ENCODE measurements at places on chromosomes 7 and 10.
A peak's percentile ranks its signal among the peaks of the same experiment; 100 is the strongest.

GRCh38 chr10:5522913-5523560, 1.7 kb upstream of the CALML3 start:
- DNase-seq = no peak

- no peak for DNase-seq
Observed at GRCh38 chr10:35907548-35907947, 265.5 kb upstream of the FZD8 start.

DNA sequence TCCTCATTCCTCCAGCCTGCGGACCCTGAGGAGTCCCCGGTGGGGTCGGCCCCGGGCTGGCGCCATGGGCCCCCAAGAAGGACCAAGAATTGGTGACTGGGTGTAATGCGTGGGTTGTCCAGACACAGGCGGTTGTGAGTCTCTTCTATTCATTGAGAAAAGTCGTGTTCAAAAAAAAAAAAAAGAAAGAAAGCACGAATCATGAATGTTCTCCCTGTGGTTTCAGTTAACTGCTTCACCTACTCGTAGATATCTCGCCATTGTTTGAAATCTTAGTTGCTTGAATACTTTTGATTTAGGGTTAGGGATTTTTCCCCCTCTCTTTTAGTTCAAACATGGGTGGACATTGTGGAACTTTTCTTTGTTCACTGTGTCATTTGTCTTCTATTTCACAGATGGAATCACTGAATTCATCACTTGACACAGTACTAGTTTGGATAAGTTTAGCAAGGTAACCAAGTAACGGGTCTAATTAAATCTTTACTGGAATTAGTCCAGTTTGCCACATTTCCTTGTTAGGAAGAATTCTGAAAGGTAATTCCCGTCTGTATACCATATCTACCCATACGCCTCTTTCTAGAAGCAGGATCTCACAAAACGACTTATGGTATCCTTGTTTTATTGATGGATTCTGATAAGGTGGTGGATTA, 775 bp downstream of the STARD3NL start:
- peak; percentile 38 for DNase-seq

DNA sequence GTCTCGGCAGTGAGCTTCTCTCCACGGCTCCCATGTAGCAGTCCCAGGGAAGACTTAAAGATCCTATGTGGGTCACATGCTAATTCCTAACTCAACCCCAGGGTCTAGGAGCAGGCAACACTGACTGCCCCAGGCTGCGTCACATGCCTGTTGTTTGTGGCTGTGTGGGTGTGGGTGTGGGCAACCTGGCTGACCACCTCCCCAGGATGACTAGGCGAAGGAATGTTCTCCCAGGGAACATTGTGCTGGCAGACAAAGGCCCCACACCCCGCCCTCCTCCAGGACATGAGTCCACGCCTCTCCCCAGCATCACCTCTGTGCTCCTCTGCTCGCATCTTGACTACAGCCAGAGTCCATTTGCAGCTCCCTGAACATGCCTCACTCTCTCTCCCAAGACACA, 30.3 kb downstream of the SLC29A3 start:
- DNase-seq = no peak

GRCh38 chr7:129454249-129454551, 20.0 kb downstream of the STRIP2 start:
- DNase-seq = no peak

DNA sequence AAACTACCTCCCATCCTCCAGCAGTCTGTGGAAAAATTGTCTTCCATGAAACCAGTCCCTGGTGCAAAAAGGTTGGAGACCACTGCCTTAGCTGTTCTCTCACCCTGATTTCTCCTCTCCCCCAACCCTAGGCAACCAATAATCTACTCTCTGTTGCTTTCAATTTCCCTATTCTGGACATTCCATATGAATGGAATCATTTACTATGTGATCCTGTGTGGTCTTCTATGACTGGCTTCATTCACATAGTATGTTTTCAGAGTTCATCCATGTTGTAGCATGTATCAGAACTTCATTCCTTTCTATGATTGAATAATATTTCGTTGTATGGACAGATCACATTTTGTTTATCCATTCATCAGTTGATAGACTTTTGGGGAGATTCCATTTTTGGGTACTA, 38.3 kb upstream of the DLG5 start:
- peak; percentile 53 for DNase-seq

DNA sequence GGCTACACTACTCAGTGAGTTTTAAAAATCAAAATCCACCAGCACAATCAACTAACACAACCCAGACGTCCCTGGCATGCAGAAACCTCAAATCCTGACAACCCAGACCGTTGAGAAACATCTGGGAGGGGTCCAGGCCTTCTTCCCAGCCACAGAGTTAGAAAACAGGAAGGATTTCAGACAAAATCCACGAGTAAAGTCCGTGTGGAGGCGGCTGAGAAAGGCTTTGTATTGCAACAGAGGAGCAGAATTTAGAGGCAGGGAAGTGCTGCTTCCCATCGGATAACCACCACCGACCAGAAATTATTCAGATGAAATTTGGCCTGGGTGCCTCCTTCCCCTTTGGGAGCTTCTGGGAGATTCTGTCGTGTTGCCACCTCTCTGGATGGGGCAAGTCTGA, 61.5 kb downstream of the TNS3 start:
- DNase-seq = peak; percentile 90

GRCh38 chr7:145850636-145851035, 266.0 kb upstream of the CNTNAP2 start:
- no peak for DNase-seq

- DNase-seq = no peak
Observed at GRCh38 chr10:30455816-30456215, 21.8 kb downstream of the MAP3K8 start.

DNA sequence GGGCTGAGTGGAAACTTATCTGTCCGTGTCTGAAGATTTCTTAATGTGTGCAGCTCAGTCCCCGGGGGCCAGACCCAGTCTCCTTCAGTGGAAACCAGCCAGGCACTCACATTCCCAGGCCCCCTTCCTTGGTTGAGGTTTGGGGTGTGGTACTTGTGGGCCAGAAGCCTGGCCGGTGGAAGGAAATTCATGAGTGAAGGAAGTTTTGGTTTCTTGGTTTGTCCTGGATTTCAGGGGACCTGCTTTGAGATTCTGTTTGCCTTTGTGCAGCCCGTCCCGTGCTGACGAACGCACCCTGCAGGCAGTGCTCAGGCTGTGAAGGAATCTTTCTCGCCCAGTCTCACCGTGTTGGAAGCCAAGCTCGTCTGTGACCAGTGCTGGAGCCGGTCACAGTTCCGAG, 2.9 kb downstream of the INPP5A start:
- DNase-seq = peak; percentile 39

- no peak for DNase-seq
Observed at GRCh38 chr10:100907175-100907574, 5.6 kb upstream of the SLF2 start.

DNA sequence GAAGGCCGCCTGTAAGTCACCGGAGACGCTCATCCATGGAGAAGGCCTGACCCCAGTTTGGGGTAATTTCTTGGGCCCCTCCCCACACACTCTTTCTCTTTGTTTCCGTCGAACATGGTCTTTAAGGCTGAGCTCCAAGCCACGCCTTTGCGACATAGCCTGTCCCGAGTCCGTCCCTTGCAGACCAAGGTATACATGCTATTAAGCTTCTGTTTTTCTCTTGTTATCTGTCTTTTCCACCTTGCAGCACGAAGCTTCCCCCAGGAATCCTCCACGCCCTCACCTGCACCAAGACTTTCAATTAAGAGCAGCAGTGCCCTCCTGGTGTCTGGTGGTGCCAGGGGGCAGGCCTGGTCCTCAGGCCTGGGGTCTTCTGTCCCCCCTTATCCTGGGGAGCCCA, 4.2 kb upstream of the FAM20C start:
- DNase-seq = no peak

DNA sequence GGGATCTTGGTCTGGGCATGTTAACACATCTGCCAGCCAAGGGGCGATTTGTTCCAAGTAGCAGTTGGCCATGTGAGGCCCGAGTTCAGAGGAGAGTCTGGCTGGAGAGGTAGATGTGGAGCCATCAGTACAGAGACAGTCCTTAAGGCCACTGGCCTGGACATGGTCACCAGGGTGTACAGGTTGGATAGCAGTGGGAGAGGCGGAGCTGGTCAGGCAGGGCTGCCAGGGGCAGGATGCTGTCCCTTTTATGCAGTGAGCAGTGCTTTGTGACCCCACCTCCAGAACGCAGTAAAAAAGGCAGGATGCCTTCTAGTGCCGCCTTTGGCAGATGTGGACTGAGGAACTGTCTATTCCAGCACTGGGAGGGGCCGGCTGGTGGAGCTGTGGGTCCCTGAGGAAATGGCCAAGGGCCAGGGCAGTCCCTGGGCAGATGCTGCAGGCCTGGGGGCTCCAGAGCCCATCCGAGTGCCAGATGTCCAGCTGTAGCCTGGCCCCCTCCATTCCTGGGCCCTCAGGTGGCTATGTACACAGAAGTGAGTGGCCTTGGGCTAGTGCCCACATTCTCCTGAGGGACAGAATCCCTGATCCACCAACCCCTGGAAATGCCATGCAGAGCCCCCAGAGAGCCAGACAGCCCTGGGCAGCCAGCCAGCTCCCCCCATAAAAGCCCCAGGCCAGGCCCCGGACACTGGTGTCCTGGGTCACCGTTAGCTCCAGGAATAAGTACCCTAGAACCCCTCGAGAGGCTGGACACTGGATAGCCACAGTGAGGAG, 17.2 kb upstream of the MYL7 start:
- no peak for DNase-seq

- no peak for DNase-seq
Observed at GRCh38 chr7:77308792-77309191, 107.4 kb downstream of the GSAP start.

- DNase-seq = no peak
Observed at GRCh38 chr7:36607721-36608095, 116.6 kb downstream of the AOAH start.

DNA sequence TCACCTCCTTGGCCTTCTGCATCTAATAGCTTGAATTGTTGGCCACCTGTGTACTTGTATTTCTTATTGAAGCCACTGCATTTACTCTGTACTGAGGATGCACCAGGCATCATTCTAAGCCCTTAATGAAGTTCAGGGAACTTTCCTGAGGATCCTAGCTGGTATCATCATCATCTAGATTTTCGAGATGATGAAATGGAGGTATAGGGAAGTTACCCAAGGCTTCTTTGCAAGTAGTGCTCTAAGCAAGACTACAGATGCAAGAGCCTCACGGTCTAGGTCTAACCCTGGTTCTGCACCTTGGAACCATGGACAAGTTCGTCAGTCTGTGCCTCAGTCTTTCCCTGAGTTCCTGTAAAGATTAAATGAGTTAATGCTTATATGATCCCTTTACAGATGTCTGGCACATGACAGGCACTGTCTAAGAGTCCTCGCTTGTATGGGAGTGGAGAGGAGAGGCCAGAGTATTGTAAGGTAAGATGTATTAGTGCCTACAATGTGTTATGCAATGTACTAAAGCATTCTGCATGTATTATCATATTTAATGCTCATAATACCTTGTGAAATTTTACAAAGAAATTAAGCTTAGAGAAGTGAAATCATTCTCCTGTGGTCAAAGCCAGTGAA, 145.1 kb downstream of the KCNMA1 start:
- no peak for DNase-seq

DNA sequence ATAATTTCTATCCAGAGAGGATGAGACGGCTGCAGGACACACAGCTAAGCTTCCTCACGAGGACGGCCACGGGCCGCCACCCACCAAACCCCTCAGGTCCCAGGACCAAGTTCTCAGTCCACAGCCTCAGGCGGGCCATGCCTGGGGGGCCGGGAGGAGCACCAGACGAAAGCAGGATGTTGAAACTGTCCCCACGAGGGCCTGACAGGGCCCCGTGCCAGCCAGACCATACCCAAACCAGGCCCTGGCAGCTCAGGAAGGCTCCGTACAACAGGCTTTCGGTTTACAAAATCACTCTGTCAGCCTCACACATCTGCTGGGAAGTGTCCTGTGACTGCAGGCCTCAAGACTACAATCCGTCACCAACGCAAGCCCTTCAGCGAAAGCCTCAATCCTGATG, 14.5 kb downstream of the TUBGCP2 start:
- no peak for DNase-seq

DNA sequence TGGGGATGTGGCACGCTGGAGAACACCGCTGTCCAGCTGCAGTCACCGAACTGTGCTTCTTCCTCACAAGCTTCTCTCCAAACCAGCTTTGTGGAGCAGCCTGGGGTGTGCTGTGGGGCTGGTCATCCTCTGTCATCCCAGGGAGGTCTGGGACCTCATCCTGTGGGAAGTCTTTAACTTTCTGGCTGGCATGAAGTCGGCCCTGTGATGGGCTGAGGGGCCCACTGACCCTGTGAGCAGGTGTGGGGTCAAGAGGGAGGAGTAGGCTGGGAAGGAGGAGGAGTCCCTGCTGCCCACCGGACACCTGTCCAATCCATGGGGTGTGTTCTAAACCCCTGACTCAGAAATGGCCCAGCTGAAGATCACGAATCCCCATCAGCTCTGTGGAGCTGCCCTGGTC, 136.2 kb upstream of the SHH start:
- no peak for DNase-seq

- no peak for DNase-seq
Observed at GRCh38 chr10:103499881-103500280, 6.4 kb downstream of the NEURL1 start.

GRCh38 chr7:17936321-17936720, 4.0 kb downstream of the SNX13 start:
- no peak for DNase-seq

- no peak for DNase-seq
Observed at GRCh38 chr10:114167985-114168384, 6.0 kb downstream of the CCDC186 start.

DNA sequence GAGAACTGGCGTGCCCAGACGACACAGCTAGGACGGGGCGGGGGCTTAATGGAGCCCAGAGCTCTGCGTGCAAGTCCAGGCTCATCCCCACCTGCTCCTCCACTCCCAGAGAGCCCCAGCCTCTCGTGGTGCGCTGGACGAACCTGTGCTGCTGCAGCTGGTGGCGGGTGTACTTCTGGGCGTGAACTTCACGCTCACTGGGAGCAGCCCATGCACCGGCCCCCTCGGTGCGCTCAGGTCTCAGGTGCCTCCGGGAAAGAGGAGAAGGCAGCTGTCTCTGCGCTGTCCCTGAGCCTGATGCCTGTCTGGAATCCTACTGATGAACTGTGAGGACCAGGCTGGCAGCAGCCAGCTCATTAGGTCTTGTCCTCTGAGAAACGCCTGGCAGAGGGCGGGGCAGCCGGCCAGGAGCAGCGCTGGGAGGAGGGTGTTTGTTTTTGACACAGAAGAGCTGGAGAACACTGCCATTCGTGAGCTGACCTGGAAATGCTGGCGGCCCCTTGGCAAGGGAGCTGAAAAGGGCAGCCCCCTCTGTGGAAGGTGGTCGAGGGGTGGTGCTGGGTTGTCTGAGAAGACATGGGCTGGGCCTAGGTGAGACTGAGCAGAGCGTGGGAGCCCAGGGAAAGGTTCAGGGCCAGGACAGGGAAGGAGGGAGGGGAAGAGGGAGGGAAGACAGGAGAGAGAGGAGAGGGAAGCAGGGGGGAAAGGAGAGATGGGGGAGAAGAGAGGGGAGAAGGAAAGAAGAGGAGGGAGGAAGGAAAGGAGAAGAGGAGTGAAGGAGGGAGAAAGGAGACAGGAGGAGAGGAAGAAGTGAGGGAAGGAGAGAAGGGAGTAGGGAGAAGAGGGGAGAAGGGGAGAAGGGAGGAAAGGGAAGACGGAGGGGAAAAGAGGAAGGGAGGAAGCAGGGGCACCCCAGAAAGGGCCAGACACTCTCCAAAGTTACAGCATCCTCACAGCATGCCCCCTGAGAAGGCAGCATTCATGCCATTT, 53.5 kb upstream of the TNS3 start:
- no peak for DNase-seq

GRCh38 chr7:80110376-80110775, 24.3 kb upstream of the GNAI1 start:
- DNase-seq = no peak

Data from fibroblast of skin of scalp (primary cell).